ENCODE measurements at places on chromosomes 7 and 10. TPM values are rescaled to one million over a fixed set of nuclear protein-coding genes. Genes with fewer than 3 reads are reported as not detected.

GRCh38 chr7:106484562-106484961, 176.4 kb downstream of the CCDC71L start:
- H3K4me3 ChIP-seq: no peak overlapping the region
- peaks cover 4% of the 10 kb centered on the region for H3K27me3 ChIP-seq
- no peaks in the 10 kb centered on the region for H3K4me1 ChIP-seq
- no peak overlapping the region for H3K27ac ChIP-seq
- H3K36me3 ChIP-seq: no peaks in the 10 kb centered on the region

GRCh38 chr7:156309016-156309620, 331.5 kb upstream of the RNF32 start:
- H3K4me3 ChIP-seq: no peak overlapping the region
- no peaks in the 10 kb centered on the region for H3K36me3 ChIP-seq

DNA sequence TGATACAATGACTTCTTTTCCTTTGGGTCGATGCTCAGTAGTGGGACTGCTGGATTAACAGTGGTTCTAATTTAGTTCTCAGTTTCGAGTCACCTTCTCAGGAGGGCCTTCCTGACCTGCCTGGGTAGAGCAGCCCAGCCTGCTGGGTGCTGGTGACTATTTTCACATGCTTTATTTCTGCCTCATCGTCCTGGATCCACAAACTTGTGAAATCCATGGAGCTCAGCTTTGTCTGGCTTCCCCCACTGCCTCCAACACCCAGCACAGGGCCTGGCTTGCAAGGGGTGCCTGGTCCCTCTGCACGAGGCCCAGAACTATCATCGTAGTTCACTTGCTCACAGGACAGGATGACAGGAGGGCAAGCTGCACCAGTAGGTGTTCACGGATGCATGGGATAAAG, 46.9 kb downstream of the SPOCK2 start:
- H3K36me3 ChIP-seq: no peaks in the 10 kb centered on the region
- no peak overlapping the region for H3K27ac ChIP-seq
- no peaks in the 10 kb centered on the region for H3K4me1 ChIP-seq
- DNase-seq: no peak
- H3K4me3 ChIP-seq: no peak overlapping the region

- H3K4me1 ChIP-seq: no peaks in the 10 kb centered on the region
- no peaks in the 10 kb centered on the region for H3K27me3 ChIP-seq
- H3K36me3 ChIP-seq: no peaks in the 10 kb centered on the region
- no peak overlapping the region for H3K4me3 ChIP-seq
- no peak overlapping the region for H3K27ac ChIP-seq
Measured at GRCh38 chr7:130544356-130544755, 52.5 kb downstream of the MEST start.

- H3K27me3 ChIP-seq: no peaks in the 10 kb centered on the region
- no peaks in the 10 kb centered on the region for H3K4me1 ChIP-seq
- no peaks in the 10 kb centered on the region for H3K36me3 ChIP-seq
- DNase-seq: no peak
- no peak overlapping the region for H3K4me3 ChIP-seq
Measured at GRCh38 chr10:104559935-104560334, 81.2 kb upstream of the SORCS3 start.

DNA sequence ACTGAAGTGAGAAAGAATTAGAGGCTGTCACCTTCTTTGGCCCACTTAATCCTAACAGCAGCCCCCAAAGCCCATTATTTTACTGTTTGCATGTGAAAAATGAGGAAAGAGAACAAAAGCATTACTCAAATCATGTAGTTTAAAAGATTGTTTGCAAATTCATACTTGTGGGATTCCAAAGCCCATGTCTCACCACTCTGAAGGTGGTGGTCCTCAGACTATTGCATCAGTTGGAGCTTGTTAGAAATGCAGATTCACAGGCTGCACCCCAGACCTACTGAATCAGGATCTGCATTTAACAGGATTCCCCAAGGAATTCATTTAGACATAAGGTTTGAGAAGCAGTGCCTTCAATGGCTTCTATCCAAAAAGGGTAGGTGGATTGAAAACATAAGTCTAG, 93.7 kb upstream of the PDE1C start:
- no peak overlapping the region for H3K4me3 ChIP-seq
- no peaks in the 10 kb centered on the region for H3K36me3 ChIP-seq
- H3K27me3 ChIP-seq: no peaks in the 10 kb centered on the region

GRCh38 chr10:44539178-44539577, 154.3 kb upstream of the CXCL12 start:
- H3K27ac ChIP-seq: no peak overlapping the region
- no peaks in the 10 kb centered on the region for H3K27me3 ChIP-seq
- no peaks in the 10 kb centered on the region for H3K36me3 ChIP-seq
- H3K4me3 ChIP-seq: no peak overlapping the region
- H3K4me1 ChIP-seq: no peaks in the 10 kb centered on the region

GRCh38 chr10:101053516-101053915, 8.3 kb upstream of the KAZALD1 start:
- DNase-seq: no peak
- no peak overlapping the region for H3K4me3 ChIP-seq
- H3K4me1 ChIP-seq: peaks cover 13% of the 10 kb centered on the region
- no peak overlapping the region for H3K27ac ChIP-seq
- H3K36me3 ChIP-seq: no peaks in the 10 kb centered on the region

GRCh38 chr7:42107484-42108240, 129.3 kb downstream of the GLI3 start:
- H3K27ac ChIP-seq: no peak overlapping the region
- no peaks in the 10 kb centered on the region for H3K4me1 ChIP-seq
- no peak for DNase-seq
- H3K4me3 ChIP-seq: no peak overlapping the region

The CTTNBP2 gene
- not detected for total RNA-seq

The OR2A5 gene
- not detected for total RNA-seq

The HTR7 gene
- total RNA-seq: 0.08 TPM

The PTPN20 gene
- 2.2 TPM for total RNA-seq

The LLCFC1 gene
- total RNA-seq: not detected

The TMEM213 gene
- not detected for total RNA-seq

The IFIT1B gene
- total RNA-seq: 0.11 TPM
